ENCODE measurements at places on chromosomes 16 and 17.

- no peak for DNase-seq
Observed at GRCh38 chr16:89510526-89510925, 2.3 kb downstream of the SPG7 start.

DNA sequence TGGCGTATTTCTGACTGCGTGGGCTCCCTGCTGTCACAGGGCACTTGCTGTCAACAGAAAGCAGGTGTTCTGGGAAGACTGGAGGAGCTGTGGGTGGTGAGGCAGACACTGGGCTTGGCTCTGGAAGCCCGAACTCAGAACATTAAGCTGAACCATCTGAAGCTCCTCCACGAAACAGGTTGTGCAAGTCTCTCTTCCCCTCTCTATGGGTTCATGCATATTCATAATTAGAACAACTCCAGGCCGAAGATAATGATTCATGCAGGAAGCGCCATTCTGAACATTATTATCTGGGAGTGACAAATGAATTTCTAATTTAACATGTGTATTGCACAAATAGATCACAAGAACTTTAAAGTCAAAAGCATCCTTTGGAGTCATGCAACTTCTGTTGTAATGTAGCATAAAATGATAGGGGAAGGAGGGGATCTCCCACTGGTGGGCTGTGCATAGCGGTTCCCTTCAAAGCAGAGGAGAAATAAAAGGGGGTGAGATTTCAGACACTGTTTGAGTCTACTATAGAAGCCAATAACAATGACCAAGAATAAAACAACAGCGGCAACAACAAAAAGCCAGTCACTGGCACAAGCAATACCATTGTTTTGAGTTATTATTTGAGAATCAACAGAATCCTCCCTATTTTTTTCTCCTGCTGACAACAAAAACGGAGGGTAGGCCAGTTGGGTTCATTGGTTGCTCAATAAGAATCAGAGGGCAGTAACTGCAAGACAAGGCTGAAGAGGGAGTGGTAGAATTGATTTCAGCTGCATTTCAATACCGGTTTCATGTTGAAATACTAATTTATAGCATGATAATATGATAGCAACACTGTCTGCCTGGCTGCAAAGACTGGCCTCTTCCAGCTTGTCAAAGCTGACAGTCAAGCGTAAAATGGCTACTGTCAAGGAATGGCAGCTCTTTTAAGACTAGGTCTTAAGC, 407.3 kb downstream of the XYLT1 start:
- DNase-seq, result no peak

- DNase-seq, result peak; percentile 66
Observed at GRCh38 chr16:1920727-1921171, 2.5 kb upstream of the HS3ST6 start.

GRCh38 chr17:83109793-83110645, 30.6 kb downstream of the METRNL start:
- DNase-seq, result peak; percentile 89

DNA sequence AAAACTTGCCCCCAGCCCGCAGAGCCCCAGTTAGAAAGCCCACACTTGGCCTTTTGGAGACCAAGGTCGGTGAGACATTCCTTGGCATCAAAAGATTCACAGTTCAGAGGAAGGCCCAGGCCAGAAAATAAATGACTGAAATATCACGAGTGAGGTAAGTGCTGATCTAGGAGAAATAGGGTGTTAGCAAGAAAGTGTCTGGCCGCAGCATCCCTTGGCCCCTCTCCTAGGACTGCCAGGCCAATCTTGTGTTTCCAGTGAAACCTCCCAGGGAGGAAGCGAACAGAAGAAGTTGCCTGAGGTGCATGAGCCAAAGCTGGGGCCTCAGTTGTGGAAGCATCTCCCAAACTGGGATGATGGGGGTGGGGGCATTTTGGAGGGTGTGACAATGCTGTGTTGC, 22.5 kb upstream of the NSMCE1 start:
- DNase-seq, result no peak

GRCh38 chr16:87765473-87765775, 362 bp downstream of the KLHDC4 start:
- no peak for DNase-seq

DNA sequence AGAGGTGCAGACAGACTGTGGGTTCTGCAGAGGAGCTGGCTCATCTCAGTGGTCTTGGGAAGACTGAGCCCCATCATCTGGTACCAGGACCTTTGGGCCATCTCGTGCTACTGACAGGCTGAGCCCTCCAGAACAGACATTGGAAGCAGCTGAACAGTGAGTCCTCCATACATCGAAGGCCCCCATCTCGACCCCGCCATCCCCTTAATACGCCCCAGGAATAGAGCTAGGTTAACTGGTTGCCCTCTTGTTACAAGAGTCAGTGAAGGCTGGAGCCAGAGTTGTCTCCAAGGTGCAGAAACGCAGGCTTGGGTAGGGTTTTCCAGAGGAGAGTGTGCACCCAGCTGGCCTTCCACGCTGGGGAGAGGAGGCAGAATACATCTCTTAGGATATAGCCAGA, 76.0 kb downstream of the N4BP1 start:
- DNase-seq, result no peak

- DNase-seq, result no peak
Observed at GRCh38 chr16:77376358-77376757, 58.5 kb downstream of the ADAMTS18 start.

- no peak for DNase-seq
Observed at GRCh38 chr17:5209396-5209795, 17.7 kb upstream of the ZNF594 start.

- no peak for DNase-seq
Observed at GRCh38 chr17:75777296-75777922, 7.2 kb upstream of the UNK start.

DNA sequence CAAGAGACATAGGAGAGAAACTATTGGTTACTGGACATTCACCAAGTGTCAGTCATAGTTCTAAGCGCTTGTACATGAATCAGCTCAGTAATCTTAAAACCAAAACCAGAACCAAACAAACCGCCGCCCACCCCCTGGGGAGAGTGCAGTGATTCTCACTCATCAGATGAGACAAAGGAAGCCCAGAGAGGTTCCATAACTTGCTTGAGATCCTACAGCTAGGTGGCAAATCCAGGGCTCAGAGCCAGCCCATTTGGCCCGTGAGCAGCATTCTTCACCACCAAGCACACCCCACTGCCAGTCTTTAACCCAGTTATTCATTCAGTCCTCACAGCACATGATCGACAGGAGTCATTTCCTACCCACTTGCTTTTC, 37.2 kb upstream of the RGS9 start:
- DNase-seq, result peak; percentile 29

DNA sequence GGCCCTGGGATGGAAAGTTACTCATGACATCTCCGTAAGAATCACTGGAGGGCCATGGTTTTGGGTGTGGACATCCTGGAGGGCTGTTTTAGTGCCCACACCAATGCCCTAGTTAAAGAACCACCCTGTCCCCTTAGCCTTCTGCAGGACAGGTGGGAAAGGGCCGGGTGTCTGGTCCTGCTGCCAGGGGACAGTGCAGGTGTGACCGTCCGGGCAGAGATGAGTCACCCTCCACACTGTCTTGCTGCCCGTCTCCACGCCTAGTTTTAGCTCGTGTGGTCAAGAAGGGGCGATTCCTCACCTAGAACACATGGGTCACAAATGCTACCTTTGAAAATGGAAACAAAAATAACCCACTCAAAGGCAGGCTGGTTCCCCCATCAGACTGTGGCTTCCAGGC, 17.0 kb downstream of the CEP295NL start:
- no peak for DNase-seq

- DNase-seq, result no peak
Observed at GRCh38 chr16:50273888-50274325, 7.6 kb downstream of the ADCY7 start.

GRCh38 chr17:1947229-1947742, 77.8 kb downstream of the RTN4RL1 start:
- DNase-seq, result peak; percentile 69

GRCh38 chr16:87895641-87896141, 26.4 kb upstream of the SLC7A5 start:
- no peak for DNase-seq

- no peak for DNase-seq
Observed at GRCh38 chr16:24978370-24978914, 36.7 kb downstream of the ARHGAP17 start.

GRCh38 chr17:38893607-38894006, 23.7 kb downstream of the LASP1 start:
- DNase-seq, result no peak

- no peak for DNase-seq
Observed at GRCh38 chr17:57288040-57288772, 31.9 kb downstream of the MSI2 start.

DNA sequence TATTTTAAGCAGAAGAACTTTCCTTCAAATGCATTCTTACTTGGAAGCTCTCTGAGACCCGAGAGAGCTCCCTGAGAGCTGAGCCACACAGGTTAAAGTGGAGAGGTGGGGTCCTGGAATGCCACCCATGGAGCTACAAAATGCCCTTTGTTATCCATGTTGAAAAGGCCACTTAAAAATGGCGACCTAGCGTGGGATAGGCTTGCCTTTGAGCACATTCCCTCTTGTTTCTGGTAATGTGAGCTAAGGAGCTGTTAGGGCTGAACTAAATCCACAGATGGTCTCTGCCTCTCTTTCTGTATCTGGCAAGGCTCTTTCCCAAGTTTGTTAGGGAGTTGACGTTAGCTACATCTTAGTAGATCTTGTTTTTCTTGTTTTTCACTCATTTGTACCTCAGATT, 171.6 kb downstream of the SNX29 start:
- DNase-seq, result no peak

- peak; percentile 83 for DNase-seq
Observed at GRCh38 chr17:73710095-73710592, 65.9 kb upstream of the SDK2 start.

GRCh38 chr17:2215616-2216364, 87.8 kb downstream of the SMG6 start:
- DNase-seq, result peak; percentile 21

DNA sequence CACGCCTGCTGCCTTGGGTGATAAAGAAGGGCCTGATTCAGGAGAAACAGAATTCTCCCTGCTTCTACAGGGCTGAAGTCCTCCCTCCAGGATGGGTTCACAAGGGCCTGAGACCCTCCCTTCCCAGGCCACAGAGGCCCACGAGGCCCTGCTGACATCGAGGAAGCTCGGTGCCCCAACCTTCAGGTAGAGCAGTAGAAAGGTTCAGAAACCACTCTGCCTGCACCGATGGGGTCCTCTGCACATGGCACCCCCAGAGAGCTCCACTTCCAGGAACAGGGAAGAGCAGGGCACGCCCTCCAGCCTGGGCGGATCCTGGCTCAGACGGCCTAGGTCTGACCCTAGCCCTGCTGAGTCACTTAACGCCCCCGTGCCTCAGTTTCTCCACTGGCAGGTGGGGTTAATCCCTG, 773 bp downstream of the CENPX start:
- DNase-seq, result no peak

DNA sequence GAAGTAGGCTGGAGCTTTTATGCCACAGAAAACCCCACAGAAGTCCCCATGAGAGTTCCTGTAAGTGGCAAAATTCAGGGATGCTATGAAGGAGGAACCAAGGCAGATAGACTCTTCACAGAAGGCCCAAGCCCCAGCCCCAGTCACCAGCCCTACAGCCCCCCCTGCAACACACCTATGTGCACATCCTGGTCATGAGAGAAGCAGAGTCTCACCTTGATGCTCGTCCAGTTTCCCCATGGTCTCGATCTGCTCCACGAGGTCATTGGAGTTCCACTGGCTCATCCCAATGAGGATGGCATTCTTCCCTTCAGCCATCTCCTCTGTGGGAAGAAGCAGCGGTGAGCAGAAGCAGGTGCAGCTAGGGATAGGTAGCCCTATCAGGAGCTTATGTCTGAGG, 31.2 kb downstream of the PITPNM3 start:
- no peak for DNase-seq

DNA sequence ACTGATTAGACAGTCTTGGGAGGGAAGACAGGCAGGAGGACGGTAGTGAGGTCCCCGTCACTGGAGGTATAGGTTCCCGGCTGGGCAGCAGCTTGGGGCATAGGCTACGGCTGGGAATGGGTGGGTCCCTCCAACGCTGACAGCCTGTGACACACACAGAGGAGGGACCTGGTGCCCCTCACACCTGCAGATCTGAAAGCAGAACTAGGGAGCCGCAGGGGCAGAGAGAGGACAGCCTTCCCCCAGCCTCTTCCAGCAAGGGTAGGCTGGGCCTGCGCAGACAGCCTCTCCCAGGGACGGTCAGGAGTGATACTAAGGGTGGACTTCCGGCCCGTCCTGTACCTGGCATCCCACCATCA, 2.0 kb downstream of the P2RX1 start:
- DNase-seq, result no peak

- DNase-seq, result no peak
Observed at GRCh38 chr17:16661217-16661616, 7.6 kb upstream of the ZNF624 start.

DNA sequence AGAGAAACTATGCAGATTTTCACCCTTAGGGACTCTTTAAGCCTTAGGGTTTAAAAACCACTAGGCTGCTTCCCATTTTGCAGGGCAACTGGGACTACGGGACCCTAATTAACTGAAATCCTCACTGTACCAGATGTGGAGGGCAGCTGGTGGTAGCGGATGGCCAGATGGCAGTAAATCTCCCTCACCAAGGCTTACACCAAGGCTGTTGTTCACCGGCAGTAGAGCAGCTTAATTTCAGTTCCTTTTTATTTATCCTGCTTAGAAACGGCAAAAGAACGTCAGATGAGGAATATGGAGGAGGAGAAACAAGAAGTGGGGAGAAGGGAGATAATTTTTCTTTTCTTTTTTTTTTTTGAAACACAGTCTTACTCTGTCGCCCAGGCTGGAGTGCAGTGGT, 6.5 kb downstream of the ABHD15 start:
- DNase-seq, result no peak

- no peak for DNase-seq
Observed at GRCh38 chr16:2990891-2991290, 10.6 kb upstream of the PKMYT1 start.

- no peak for DNase-seq
Observed at GRCh38 chr16:84614968-84615813, 2.7 kb downstream of the COTL1 start.

- DNase-seq, result no peak
Observed at GRCh38 chr16:55734665-55735064, 78.9 kb downstream of the SLC6A2 start.

GRCh38 chr17:68221786-68222185, 26.1 kb upstream of the AMZ2 start:
- DNase-seq, result no peak

DNA sequence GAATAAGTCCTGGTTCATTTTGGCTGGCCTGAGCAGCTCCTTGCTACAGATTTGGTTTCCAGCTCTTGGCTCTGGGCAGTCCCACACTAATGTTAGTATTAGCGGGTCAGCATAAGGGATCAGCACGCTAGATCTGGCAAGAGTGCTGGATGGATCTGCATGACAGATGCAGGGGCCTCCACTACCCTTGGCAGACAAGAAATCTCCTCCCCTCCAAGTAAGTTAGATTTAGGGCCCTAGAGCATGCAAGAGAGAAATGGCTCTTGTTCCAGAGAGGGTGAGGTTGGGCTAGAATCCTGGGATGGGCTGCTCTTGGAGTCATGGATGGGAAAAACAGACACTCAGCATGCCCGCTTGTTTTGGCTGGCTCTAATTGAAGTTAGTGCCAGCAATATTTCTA, 414.3 kb downstream of the RBFOX1 start:
- DNase-seq, result no peak

GRCh38 chr17:15361592-15361991, 20.2 kb upstream of the TEKT3 start:
- DNase-seq, result no peak
